Bone marrow (tissue), 2 donors: ENCODE measurements at places on chromosomes 1 and 21.
A peak's percentile ranks its signal among the peaks of the same experiment; 100 is the strongest.

DNA sequence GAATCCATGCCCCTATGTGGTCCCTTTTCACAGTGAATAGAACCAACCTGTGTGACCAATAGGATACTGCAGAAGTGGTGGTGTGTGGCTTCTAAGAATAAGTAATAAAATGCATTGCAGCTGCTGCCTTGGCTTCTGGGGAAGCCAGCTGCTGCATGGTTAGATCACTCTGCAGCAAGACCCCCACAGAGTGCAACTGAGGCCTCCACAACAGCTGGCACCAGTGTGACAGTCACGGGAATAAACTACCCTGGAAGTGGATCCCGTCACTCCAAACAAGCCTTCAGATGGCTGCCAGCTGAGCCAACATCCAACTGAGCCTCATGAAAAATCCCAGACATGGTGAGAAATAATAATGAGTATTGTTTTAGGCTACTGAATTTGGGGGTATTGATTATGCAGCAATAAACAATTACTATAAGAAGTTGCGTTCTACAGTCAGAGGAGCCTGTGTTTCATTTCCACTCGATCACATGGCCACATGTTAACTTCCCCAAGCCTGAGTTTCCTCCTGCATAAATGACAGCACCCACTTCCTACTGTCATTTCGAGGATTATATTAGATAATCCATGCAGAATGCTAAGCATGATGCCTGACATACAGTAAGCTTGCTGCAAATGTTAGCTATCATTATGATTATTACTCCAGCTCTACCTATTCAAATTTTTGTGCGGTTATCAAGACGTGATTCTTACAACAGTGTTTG, 20.8 kb upstream of the COG2 start:
- DNase-seq: no peak

DNA sequence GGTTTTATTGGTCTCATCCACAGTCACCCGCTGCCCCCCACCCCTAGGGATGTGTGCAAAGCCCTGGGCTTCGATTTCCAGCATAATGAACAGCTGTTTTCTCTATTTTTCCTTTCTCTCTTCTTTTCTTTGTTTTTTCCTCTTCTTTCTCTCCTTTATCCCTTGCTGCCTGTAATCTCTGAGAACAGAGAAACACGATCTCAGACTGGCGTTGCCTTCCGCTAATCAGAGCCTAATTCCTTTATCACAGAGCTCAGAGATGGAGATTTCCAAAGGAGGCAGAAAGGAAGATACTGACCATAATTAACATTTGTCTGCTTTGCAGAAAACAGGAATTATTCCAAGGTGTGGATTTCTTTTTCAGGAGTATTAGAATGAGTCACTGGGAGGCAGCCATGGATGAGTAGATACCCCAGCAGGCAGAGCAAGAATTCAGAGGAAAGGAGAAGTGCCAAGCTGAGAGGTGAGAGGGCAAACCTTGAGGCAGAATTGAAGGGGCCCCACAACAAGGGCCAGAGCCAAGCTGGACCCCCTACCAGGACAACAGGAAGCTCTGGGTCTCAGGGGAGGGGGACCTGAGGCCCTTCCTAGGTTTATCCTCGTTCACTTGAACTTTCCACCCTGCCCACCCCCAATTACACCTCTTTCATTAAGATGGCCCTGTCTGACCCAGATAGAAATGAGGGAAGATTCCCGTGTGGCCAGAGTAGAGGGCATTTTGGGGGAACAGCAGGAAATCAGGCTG, 33.3 kb downstream of the MATN1 start:
- no peak for DNase-seq

DNA sequence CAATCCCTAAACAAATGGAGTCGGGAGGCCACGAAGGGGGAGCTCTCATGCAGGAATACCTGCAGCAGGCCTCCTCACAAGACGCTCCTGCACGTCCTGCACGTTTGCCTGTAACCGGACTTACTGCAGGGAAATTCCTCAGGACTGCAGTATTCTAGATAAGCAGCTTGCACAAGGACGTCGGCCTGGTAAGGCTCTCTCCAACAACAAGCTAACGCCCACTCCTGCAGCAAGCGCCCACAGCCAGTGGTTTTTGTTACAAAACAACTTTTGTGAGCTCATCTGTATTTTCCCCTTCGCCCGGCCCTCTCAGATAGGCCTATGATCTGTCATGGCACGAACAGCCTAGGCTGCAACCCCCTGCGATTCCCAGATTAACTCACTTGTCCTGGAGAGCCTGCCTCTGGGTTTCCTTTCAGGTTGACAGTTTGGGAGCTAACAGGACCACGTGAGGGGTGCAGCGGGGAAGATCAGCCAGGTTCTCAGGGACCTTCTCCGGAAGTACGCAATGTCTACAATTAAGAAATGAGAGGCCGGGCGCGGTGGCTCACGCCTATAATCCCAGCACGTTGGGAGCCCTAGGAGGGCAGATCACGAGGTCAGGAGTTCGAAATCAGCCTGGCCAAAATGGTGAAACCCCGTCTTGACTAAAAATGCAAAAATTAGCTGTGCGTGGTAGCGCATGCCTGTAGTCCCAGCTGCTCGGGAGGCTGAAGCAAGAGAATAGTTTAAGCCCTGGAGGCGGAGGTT, 921 bp upstream of the MIB2 start:
- peak; percentile 23 for DNase-seq

DNA sequence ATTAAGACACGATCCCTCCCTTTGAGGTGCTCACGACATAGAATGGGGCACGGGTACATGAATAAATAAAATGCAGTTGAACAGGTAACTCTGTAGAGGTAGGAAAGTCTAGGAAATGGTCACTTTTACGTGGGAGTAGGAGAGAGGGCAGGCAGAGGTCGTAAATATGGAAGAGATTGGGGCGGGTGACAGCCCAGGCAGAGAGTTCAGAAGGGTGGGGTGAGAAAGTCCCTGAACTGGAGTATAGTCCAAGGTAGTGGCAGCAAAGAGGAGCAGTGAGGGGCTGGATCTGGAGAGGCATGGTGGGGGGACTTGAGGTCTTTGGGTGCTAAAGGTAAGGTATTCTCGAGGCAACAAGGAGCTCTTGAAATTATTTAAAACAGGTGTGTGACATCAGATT, 147.9 kb downstream of the C1orf21 start:
- DNase-seq: no peak

DNA sequence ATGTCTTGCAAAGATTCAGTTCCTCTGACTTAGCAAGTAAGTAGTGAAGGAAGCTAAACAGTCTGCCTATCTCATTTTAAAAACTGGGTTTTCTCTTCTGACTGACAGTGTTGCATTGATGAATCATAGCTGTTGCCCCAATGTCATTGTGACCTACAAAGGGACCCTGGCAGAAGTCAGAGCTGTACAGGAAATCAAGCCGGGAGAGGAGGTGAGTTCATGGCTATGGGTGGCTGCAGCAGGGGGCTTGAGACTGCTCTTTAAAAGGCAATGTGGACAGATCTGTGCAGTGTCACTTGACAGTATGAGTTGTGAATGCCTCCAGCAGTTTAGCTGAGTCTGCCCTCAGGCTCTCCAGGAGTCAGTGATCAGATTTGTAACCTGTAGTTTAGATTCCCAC, 46.6 kb downstream of the SMYD2 start:
- no peak for DNase-seq

- DNase-seq: no peak
Measured at GRCh38 chr1:46246548-46247435, 771 bp upstream of the RAD54L start.

GRCh38 chr1:31181515-31182343, 58.0 kb downstream of the NKAIN1 start:
- peak; percentile 28 for DNase-seq

- DNase-seq: no peak
Measured at GRCh38 chr1:34266127-34266951, 89.6 kb downstream of the C1orf94 start.

DNA sequence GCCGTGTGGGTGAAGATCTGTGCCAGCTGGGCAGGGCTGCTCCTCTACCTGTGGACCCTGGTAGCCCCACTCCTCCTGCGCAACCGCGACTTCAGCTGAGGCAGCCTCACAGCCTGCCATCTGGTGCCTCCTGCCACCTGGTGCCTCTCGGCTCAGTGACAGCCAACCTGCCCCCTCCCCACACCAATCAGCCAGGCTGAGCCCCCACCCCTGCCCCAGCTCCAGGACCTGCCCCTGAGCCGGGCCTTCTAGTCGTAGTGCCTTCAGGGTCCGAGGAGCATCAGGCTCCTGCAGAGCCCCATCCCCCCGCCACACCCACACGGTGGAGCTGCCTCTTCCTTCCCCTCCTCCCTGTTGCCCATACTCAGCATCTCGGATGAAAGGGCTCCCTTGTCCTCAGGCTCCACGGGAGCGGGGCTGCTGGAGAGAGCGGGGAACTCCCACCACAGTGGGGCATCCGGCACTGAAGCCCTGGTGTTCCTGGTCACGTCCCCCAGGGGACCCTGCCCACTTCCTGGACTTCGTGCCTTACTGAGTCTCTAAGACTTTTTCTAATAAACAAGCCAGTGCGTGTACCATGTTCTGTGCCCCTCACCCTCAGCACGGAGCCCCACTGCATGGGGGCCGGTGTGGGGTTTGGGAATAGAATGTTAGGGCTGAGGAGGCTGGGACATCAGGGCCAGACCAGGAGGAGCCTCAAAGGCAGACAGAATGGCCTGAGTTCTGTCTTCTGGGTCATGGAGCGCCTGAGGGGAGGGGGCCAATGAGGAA, 21.3 kb downstream of the SERINC2 start:
- DNase-seq: no peak

- no peak for DNase-seq
Measured at GRCh38 chr1:210321552-210321951, 7.2 kb upstream of the HHAT start.

DNA sequence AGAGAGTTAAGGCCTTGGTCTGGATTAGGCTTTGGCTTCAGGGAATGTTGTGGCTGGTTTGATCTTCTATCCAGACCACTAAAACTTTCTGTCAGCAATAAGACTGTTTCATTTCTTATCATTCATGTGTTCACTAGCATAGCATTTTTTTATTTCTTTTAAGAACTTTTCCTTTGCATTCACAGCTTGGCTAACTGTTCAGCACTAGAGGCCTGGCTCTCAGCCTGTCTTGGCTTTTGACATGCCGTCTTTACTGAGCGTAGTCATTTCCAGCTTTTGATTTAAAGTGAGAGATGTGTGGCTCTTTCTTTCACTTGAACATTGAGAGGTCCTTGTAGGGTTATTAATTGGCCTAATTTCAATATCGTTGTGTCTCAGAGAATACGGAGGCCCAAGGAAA, 62.5 kb downstream of the RNF220 start:
- no peak for DNase-seq

DNA sequence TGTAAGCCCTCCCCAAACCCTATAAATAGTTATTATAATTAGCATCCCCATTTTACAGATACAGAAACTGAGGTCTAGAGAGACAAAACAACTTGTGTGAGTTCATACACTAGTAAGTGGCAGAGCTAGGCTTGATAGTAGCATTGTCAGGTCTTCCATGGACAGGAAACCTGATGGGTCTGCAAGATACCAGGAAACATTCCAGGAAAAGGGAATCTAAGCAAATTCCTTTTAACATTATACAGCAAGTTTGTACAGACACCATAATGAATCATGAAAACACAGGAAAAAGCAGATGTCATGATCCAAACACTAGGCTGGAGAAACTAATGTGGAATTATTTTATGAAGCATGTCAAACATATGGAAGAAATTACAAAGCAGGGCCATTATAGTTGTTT, 89.1 kb upstream of the KCNK2 start:
- DNase-seq: no peak

- DNase-seq: no peak
Measured at GRCh38 chr1:116855773-116856201, 53.9 kb upstream of the PTGFRN start.
